ENCODE measurements at places on chromosomes 3 and 15. TPM values are rescaled to one million over a fixed set of nuclear protein-coding genes. Genes with fewer than 3 reads are reported as not detected.

The SCAANT1 gene
- total RNA-seq: not detected

The ZNF619 gene
- 4.2 TPM for total RNA-seq

The STRIT1 gene
- total RNA-seq: not detected

The SMCO1 gene
- total RNA-seq: not detected

The C2CD4B gene
- 1.2 TPM for total RNA-seq

The COLQ gene
- 1.7 TPM for total RNA-seq

The ANKRD63 gene
- total RNA-seq: 0.49 TPM

The TLR9 gene
- not detected for total RNA-seq

The MCF2L2 gene
- 32.5 TPM for total RNA-seq

The GOLIM4 gene
- total RNA-seq: 16.0 TPM

The COPG1 gene
- 79.4 TPM for total RNA-seq

The MESP2 gene
- not detected for total RNA-seq

The FAM174B gene
- total RNA-seq: 9.8 TPM

The KLHL6 gene
- total RNA-seq: 0.49 TPM

The GOLGA6L7 gene
- total RNA-seq: not detected

The FGF12 gene
- total RNA-seq: 103 TPM

The PATL2 gene
- not detected for total RNA-seq

The CATSPER2 gene
- 4.2 TPM for total RNA-seq

The KBTBD12 gene
- 2.0 TPM for total RNA-seq

The CEMIP gene
- total RNA-seq: 3.9 TPM

The CD86 gene
- 1.2 TPM for total RNA-seq

The TIMP4 gene
- total RNA-seq: 3.4 TPM

The AAGAB gene
- total RNA-seq: 27.3 TPM

The TNNC1 gene
- total RNA-seq: 0.49 TPM

The THSD4 gene
- 3.0 TPM for total RNA-seq

The PRR20G gene
- not detected for total RNA-seq

The SCG5 gene
- total RNA-seq: 101 TPM

The GRM2 gene
- total RNA-seq: 10.6 TPM

The SLC27A2 gene
- 3.0 TPM for total RNA-seq

The RTP3 gene
- not detected for total RNA-seq

The ELL3 gene
- total RNA-seq: 2.2 TPM

The PPARG gene
- total RNA-seq: 1.7 TPM

All from temporal lobe (tissue), 4 donors.